ENCODE measurements at places on chromosomes 4 and X. TPM values are rescaled to one million over a fixed set of nuclear protein-coding genes. Genes with fewer than 3 reads are reported as not detected.

GRCh38 chrX:66677430-66677829, 38.6 kb upstream of the EDA2R start:
- H3K4me3 ChIP-seq: no peak overlapping the region
- no peaks in the 10 kb centered on the region for H3K36me3 ChIP-seq
- DNase-seq: no peak
- H3K27me3 ChIP-seq: no peaks in the 10 kb centered on the region

GRCh38 chr4:36320117-36320896, 38.9 kb downstream of the DTHD1 start:
- no peak overlapping the region for H3K4me3 ChIP-seq
- H3K4me1 ChIP-seq: no peaks in the 10 kb centered on the region
- H3K27me3 ChIP-seq: no peaks in the 10 kb centered on the region
- no peak for DNase-seq
- H3K27ac ChIP-seq: no peak overlapping the region
- H3K36me3 ChIP-seq: no peaks in the 10 kb centered on the region

DNA sequence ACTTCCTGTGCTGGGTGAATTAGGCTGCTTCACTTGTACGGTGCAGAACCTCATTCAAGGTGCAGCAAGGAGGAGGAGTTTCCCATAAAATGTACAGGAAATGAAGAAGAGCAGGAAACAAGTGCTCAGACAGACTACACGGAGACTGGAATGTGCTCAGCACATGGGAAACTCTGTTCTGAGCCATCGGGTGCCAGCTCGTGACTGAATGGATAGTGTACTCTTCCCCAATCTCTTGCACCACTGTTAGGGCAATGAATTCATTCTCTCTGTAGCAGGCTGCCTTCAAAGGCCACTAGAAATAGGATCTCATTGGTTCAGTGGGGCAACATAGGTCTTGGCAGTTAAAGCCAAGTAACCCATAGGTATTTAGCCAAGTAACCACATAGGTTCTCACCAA, 200.0 kb upstream of the LDB2 start:
- H3K27ac ChIP-seq: no peak overlapping the region
- no peak overlapping the region for H3K4me3 ChIP-seq
- no peaks in the 10 kb centered on the region for H3K4me1 ChIP-seq
- no peaks in the 10 kb centered on the region for H3K36me3 ChIP-seq
- DNase-seq: no peak
- H3K27me3 ChIP-seq: no peaks in the 10 kb centered on the region

GRCh38 chrX:19064175-19064574, 58.1 kb downstream of the ADGRG2 start:
- no peak for DNase-seq
- H3K36me3 ChIP-seq: no peaks in the 10 kb centered on the region
- no peaks in the 10 kb centered on the region for H3K27me3 ChIP-seq
- no peak overlapping the region for H3K27ac ChIP-seq
- H3K4me1 ChIP-seq: no peaks in the 10 kb centered on the region
- H3K4me3 ChIP-seq: no peak overlapping the region

GRCh38 chr4:74431113-74431826, 13.7 kb upstream of the AREG start:
- H3K36me3 ChIP-seq: no peaks in the 10 kb centered on the region
- no peaks in the 10 kb centered on the region for H3K27me3 ChIP-seq

GRCh38 chrX:103120748-103121147, 27.8 kb upstream of the NXF3 start:
- H3K4me3 ChIP-seq: no peak overlapping the region
- DNase-seq: no peak
- H3K4me1 ChIP-seq: no peaks in the 10 kb centered on the region
- H3K27ac ChIP-seq: no peak overlapping the region
- H3K36me3 ChIP-seq: no peaks in the 10 kb centered on the region
- no peaks in the 10 kb centered on the region for H3K27me3 ChIP-seq

GRCh38 chrX:137428766-137429591, 136.9 kb upstream of the ZIC3 start:
- peak overlapping the region; percentile 25 for H3K4me3 ChIP-seq
- H3K4me1 ChIP-seq: peaks cover 27% of the 10 kb centered on the region
- no peaks in the 10 kb centered on the region for H3K36me3 ChIP-seq

CLIC2 gene
- 8.8 TPM for total RNA-seq

CSAG2 gene
- total RNA-seq: not detected

FGF2 gene
- total RNA-seq: 8.3 TPM

SLC39A8 gene
- 9.0 TPM for total RNA-seq
